ENCODE measurements at places on chromosomes 2 and 18.

DNA sequence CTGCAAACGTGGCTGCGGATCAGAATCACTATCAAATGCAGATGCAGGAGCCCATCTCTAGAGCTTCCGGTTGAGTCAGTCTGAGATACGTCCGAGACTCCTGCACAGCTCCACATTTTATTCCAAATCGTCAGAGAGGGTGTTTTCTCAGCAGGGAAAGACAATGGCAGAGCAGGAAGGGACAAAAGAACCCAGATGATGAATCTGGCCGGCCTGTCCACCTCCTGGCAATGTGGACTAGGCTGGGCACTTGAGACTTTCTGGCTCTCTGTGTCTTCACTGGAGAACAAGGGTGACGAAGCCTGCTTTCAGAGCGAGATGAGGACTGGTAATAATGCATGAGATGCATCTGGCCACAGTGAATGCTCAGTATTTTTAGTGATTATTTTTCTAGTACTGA is 255.9 kb upstream of the MYT1L start:
- DNase-seq: no peak

GRCh38 chr2:61018318-61018755 is 282 bp upstream of the PUS10 start:
- DNase-seq: no peak

GRCh38 chr2:212141499-212141898 is 397.1 kb downstream of the ERBB4 start:
- no peak for DNase-seq

- no peak for DNase-seq
Observed at GRCh38 chr18:21851327-21851961, 110.9 kb downstream of the MIB1 start.

DNA sequence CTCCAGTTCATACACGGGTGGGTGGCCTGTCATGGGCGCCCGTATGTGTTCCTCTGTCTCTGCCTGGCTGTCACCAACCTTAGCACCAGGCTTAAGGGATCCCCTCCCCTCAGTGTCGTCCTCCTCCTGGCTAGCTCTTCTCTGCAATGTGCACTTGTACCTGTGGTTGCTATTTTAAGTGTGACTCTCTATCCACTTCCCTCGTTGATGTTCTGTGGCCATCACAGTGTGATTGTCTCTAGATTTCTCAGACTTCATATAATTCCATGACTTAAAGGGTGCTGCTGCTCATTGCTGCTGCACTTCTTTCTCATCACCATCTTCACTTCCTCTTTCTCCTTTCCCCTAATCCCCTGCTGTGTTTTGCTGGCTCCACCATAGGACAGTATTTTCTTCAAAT is 143.4 kb downstream of the EML6 start:
- DNase-seq: no peak

GRCh38 chr2:96091711-96092572 is 24.4 kb downstream of the ADRA2B start:
- no peak for DNase-seq

DNA sequence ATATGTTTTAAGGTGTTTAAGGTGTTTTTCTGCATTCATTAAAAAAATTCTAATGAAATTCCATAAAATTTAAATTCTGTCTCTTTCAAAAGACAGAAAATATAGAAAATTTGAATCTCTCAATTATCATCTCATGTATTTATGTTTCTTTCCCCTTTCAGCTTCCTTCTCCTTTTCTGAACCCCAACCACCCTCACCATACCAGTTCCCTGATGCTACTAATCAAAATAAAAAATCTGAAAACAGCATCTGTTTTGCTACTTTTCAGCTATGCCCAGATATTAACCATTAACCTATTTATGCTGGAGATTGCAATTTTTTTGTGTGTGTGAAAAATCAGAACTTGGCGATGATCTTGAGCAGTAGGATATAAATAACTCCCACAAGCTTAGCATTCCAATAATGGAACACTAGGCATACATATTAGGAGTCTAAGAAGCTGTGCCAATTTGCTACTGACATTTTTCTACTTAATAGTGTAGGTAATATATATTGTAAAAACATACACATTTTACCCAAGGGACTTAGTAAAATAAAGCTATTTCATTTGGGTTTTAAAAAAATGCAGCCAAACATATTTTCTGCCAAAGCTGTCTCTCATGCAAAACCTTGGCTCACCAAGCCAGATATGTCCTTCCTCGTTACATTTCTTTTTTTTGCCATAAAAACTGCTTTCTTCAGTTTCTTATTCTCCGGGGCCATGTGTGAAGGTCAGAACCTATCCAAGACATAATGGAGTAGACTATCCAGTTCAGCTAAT is 32.6 kb upstream of the AGPS start:
- DNase-seq: no peak

- no peak for DNase-seq
Observed at GRCh38 chr2:64325852-64326577, 127.9 kb upstream of the LGALSL start.

DNA sequence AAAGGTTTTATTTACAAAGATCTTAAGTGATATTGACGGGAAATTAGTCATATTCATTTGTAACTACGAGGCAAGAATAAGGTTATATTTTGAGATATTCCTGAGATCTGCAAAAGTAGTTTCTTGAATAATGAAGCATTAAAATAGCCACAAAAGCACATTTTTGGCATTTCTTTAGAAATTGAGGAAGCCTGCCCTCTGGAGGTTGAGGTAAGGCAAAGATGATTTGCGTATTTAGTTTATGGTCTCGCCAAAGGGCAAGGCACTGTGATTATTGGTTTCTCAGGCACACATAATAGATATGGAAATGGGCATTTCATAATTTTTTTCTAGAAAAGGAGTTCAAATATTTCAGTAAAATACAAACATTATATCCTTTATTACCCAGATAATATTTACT is 143.7 kb upstream of the RPRM start:
- DNase-seq: no peak

DNA sequence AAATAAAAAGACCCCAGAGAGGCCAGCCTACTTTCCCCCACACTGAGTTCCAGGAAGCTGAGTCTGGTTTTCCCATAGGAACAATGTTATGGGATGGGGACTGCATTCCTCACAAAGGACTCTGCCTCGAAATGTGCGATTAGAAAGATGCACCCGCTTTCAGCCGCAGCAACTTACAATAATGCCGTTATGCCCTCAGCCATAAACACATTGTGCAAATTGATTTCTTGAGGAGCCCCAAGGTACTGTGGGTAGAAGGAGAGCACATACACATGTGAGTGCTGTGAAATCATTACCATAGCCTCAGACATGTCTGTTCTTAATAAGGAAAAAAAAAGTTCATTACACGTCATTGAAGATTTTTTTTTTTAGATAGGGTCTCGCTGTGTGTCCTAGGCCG is 64.7 kb downstream of the AGAP1 start:
- DNase-seq: no peak

GRCh38 chr18:8153887-8154583 is 455.2 kb upstream of the RAB12 start:
- DNase-seq: no peak

DNA sequence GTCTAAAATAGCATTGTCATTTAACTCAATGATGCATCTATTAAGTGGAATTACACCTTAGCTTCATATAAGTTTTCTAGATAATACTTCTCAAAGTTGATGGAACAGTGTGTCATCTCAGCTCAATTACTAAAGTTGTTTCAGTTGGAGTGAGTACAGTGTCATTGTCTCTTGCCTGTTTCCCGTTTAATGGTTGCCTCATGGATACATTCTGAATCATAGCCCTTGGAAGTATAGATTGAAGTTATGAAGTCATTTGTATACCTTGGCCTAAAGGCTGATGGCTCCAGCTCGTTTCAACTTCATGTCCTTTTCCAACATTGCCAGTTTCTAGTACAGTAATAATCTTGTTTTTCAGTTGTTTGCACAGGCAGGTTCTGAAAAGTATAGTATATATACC is 130.5 kb upstream of the NOSTRIN start:
- no peak for DNase-seq

GRCh38 chr18:46678041-46678440 is 21.0 kb upstream of the LOXHD1 start:
- no peak for DNase-seq

- DNase-seq: no peak
Observed at GRCh38 chr2:114864901-114865300, 422.5 kb downstream of the DPP10 start.

DNA sequence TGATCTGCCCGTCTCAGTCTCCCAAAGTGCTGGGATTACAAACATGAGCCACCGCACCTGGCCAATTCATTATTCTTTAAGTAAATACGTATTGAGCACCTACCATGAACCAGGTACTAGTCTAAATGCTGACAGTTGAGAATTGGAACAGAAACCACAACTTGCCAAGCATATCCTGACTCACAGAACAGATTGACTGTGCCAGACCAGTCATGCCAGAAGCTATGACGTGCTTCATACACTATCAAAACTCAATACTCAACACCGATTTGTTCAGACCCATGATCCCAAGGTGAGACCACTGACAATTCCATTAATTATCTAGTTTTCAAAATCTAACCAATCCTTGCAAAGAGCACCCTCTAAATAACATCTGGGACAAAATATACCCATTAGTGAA is 148.6 kb downstream of the B3GNT2 start:
- no peak for DNase-seq

GRCh38 chr2:6231166-6231565 is 539.0 kb downstream of the SOX11 start:
- no peak for DNase-seq

DNA sequence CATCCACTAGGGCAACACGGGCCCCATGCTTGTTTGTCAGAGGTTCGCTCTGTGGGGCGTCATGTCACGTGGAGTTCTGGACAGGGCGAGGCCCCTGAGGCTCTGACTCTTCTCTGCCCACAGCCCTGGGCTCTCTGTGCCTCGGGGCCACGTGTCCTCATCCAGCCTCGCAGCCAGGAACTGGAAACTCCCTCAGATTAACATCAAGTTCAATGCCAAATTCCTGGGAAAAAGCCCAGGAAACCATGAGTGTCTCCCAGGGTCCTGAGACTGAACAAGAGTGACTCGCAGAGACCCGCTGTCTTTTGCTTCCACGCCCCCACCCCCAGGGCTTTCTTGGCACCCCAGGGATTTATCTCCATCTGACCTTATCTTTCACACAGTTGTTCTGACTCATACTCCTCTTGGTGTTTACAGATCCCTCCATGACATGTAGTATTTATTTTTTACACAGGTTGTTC is 174.0 kb upstream of the PIEZO2 start:
- DNase-seq: no peak

GRCh38 chr2:31893094-31893493 is 117.7 kb downstream of the MEMO1 start:
- DNase-seq: no peak

- DNase-seq: no peak
Observed at GRCh38 chr2:152376385-152376784, 41.4 kb downstream of the FMNL2 start.

GRCh38 chr18:12252061-12252460 is 2.1 kb upstream of the CIDEA start:
- no peak for DNase-seq

GRCh38 chr2:197137826-197138477 is 172.6 kb downstream of the ANKRD44 start:
- no peak for DNase-seq

DNA sequence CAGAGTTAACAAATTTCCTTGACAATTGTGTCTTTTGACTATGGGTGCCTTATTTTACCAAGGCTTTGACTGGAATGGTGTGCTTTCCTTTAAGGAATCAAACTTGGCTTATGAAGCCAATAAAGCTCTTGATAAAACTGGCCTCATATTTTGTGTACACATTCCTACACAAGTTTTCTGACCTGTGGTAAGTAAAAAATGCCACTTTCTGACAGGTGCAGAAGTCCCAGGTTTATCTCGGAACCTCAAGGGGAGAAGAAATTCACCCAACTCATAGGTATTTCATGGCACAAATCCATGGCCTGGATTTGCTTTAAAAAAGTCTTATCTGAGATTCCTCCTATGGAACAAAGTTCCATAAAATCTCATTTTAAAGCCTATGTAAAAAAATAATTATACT is 880.6 kb upstream of the LRATD1 start:
- DNase-seq: no peak

DNA sequence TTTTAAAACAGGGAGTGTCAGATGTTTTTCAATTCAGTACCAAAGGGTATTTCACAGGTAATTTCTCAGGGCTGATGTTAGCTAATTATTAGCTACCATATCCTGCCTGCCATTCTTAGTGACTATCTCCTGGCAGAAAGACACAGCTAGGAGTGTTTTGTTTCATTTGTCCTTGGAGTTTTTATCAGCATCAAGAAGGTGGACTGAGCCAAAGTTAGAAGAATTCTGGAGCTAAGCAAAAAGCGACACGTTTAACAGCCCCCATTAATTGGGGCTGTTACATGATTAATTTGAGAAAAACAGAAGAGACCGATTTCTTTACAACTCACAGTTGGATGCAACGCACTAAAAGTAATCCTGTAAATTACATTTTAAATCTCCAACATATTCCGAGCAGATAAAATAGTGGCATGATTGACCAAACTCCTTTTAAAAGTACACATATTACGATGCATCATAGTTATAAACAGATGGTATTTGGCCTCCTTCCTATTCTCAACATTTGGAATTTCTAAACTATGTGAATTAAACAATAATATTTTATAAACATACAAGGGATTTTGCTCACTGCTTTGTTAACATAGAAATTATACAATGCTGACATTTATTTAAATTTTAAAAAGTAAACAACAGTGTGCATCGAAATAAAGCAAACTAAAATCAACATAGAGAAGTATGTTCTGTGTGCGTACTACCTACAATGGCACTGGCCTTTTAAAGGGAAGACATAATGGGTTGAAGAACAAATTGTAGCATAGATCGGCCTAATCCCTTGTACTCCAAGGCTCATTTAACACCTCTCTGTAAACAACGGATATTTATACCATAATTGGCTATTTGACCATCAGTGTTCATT is 585.1 kb downstream of the ZEB2 start:
- DNase-seq: no peak

DNA sequence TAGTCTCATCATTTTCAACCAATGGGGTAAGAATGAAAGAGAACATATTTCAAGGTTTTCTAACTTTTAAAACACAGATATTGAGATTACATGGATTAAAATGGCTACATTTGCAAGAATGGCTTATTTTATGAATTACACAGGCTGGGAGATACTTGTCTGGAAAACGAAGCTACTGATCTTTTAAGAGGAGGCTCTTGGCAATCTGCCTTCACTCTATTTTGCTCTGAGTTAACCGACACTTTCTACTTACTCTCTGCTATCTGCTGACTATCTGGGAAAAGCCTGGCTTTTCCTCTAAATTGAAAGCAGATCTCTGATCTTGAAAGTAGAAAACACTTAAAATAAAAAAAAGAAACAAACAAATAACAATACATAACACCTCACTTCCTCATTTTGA is 325.4 kb upstream of the LINC00305 start:
- DNase-seq: no peak

- no peak for DNase-seq
Observed at GRCh38 chr2:138818556-138818955, 38.4 kb upstream of the NXPH2 start.

- no peak for DNase-seq
Observed at GRCh38 chr18:23211146-23211545, 75.9 kb downstream of the CABLES1 start.

GRCh38 chr2:149441255-149441654 is 110.9 kb downstream of the LYPD6 start:
- no peak for DNase-seq

All from cortex of kidney (tissue), 1 donor.